ENCODE measurements at places on chromosomes 1 and 21.

DNA sequence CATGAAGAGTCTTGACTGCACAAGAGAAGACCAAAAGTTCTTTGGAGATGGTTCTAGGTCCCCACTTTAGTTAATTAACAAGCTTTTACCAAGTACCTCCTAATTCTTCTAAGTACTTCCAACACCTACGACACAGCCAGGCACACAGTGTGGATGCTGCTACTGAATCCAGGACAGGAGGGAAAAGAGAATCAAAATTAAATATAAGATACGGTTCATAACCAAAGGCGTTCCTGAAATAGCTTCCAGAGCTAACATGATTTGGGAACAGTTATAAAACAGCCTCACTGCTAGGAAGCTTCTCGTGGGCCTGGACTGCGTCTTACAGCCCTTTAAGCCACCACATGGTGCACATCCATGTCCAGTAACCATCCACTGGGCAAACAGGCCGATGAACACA is 75.0 kb downstream of the CD34 start:
- no peak for DNase-seq

DNA sequence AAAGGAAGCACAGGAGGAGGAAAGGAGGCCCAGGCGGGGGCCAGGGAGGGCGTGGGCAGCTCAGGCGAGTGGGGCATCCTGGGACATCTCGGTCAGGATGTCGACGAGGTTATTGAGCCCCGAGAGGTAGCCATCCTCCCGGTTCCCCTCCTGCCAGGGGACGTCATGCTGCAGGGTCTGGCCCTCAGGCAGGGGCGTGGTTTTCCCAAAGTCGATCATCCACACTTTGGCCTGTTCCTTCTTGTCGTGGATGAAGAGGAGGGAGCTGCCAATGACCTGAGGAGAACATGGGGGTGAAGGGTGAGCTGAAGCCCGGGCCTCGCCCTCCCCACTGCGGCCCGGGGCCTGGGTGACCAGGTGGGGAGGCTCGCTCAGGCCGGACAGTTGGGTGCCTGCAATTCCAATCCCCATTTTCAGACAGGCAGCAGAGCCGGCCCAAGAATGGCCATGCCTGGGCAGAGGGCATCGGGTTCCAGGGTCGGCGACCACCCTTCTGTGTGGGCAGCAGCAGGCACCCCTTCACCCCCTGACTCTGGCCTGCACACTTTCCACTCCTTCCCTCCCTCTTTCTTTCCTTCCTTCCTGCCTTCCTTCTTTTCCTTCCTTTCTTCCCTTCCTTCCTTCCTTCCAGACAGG is 86.2 kb downstream of the STUM start:
- DNase-seq = no peak

DNA sequence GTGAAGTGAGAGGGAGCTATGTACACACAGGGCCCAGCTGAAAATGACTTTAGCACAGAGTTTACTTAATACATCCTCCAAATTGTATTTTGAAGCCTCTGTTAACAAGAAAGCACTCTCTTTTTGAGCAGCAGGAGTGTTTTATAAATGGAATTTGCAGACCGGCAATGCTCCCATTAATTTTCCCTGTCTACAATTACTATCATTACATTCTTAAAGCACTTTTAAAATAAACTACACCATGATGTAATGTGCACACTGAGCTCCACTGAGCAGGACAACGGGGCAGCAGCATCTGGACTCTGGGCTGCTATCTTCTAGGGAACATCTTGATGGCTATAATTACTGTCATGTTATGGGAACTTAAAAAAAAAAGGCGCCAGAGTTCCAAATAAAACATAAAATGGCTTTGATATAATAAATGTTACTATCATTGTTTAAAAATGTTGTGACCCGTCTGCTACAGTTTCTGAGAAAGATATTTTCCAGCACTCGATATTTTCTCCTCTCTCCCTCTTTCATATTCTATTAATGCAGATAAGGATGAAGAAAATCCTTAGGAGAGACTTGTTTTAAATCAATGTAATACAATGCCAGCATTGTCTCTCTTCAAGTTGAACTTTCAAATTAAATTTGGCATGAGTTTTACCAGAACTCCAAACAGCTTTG is 150.9 kb downstream of the HLX start:
- DNase-seq = no peak

- no peak for DNase-seq
These were observed 79.7 kb upstream of the MARK1 start for GRCh38 chr1:220448217-220448616.

- DNase-seq = no peak
These were observed 41.4 kb downstream of the RNF115 start for GRCh38 chr1:145782272-145783099.

- no peak for DNase-seq
These were observed 275.0 kb downstream of the AKT3 start for GRCh38 chr1:243575070-243575469.

DNA sequence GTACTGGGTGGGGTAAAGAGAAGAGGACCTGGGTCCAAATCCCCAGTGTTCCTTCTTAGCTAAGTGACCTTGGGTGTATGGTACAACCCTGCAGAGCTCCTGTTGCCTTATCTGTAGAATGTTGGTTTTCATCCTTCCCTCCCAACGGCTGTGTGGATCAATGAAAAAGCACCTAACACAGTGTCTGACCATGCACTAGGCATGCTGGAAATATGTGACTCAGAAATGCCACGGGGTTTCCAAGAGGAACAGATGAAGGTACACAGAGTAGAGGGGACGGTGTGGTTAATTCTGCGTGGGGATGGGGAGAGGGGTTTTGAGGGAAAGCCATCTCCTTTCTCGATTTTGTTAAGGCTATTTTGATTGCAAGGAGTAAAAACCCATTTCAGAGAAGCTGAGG is 8.6 kb downstream of the NIPAL3 start:
- DNase-seq = no peak
